ENCODE measurements at places on chromosomes 7 and 10. TPM values are rescaled to one million over a fixed set of nuclear protein-coding genes. Genes with fewer than 3 reads are reported as not detected.

DNA sequence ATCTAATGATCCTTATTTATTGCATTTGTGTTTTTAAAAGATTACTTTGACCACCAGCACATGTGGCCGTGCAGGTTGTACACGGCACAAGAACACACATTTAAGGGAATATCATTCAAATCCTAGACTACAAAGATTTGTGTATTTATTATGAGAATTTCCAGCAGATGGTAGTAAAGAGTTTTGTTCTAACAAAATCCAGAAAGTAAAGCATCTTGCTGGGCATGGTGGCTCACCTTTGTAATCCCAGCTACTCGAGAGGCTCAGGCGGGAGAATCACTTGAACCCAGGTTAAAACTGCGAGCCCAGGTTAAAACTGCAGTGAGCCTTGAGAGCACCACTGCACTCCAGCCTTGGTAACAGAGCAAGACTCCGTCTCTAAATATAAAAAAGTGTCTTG is 31.5 kb downstream of the MACROH2A2 start:
- H3K27me3 ChIP-seq: peaks cover 19% of the 10 kb centered on the region
- no peaks in the 10 kb centered on the region for H3K36me3 ChIP-seq
- H3K4me1 ChIP-seq: no peaks in the 10 kb centered on the region
- DNase-seq: no peak

DNA sequence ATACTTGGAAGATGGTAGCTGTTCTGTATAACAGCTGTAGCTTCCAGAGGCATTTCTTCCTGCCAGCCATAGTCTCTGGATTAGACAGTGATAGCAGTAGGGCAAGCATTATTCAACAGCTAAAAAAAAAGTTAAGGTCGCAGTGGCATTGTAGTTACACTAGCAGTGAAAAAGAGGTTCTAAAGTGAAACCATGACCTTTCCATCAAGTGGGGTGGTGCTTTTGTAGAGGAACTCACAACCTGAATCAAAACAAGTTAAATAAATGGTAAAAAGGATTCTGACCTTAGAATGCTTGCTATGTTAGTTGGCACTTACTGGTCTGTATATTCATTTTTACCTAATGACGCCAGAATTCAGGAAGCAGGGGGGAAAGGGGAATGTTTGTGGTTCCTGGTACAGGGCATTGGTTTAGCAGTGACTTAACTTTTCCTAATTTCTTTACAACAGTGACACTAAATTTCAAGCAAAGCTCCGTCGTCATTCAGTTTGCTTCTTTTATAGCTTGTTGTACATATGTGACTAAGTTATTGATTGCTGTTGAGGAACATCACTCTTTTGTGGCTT is 55.0 kb downstream of the GBF1 start:
- no peaks in the 10 kb centered on the region for H3K36me3 ChIP-seq
- H3K27ac ChIP-seq: peak overlapping the region; percentile 77
- no peaks in the 10 kb centered on the region for H3K27me3 ChIP-seq
- H3K4me1 ChIP-seq: peaks cover 25% of the 10 kb centered on the region
- no peak overlapping the region for H3K4me3 ChIP-seq
- DNase-seq: peak; percentile 87

Gene REEP3
- total RNA-seq: 56.6 TPM

Gene SUPV3L1
- total RNA-seq: 30.0 TPM

GRCh38 chr10:88136712-88137111 is 273.3 kb downstream of the PTEN start:
- H3K4me1 ChIP-seq: no peaks in the 10 kb centered on the region
- no peaks in the 10 kb centered on the region for H3K27me3 ChIP-seq
- H3K36me3 ChIP-seq: no peaks in the 10 kb centered on the region
- no peak overlapping the region for H3K27ac ChIP-seq
- DNase-seq: no peak

- peaks cover 9% of the 10 kb centered on the region for H3K4me1 ChIP-seq
- no peak overlapping the region for H3K27ac ChIP-seq
- DNase-seq: no peak
- H3K27me3 ChIP-seq: no peaks in the 10 kb centered on the region
- H3K4me3 ChIP-seq: no peak overlapping the region
These were observed 202.1 kb downstream of the PTEN start for GRCh38 chr10:88065383-88066049.

Gene NOS3
- total RNA-seq: 82.8 TPM

Gene PCDH15
- total RNA-seq: not detected

Gene MMP21
- total RNA-seq: not detected

DNA sequence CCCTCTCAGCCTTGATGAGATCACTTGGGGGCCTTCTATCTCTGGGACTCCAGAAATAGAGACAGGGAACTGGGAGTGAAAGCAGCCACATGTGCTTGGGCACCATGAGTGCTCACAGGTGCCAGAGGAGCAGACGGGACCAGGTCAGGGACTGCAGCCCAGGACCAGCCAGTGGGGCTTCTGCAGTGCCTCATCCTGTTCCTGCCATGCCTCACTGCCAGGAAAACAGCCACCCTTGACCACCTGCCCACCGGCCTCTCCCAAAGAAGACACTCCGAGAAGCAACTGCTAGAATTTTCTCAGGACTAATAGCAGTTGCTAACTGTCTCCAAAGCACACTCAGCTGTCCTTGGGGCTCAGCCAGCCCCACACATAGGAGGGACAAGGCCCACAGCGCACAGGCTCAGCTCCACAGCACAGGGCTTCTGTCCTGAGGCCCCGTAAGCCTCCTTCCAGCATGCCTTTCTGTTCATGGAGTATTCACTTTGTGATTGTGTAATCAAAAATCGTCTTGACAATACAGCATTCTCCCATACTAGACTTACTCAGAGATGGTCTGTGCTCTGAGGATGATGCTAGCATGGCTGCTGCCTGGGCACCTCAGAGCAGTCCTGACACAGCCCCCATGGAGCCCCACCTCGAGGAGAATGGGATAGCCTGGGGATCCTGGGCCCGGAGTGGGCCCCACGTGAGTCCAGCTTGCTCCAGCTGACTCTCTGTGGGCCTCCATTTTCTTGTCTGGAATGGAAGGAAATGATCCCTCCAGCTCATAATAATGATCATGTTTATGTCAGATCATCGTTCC is 115.7 kb upstream of the RET start:
- no peaks in the 10 kb centered on the region for H3K36me3 ChIP-seq
- no peaks in the 10 kb centered on the region for H3K4me1 ChIP-seq
- no peak for DNase-seq

DNA sequence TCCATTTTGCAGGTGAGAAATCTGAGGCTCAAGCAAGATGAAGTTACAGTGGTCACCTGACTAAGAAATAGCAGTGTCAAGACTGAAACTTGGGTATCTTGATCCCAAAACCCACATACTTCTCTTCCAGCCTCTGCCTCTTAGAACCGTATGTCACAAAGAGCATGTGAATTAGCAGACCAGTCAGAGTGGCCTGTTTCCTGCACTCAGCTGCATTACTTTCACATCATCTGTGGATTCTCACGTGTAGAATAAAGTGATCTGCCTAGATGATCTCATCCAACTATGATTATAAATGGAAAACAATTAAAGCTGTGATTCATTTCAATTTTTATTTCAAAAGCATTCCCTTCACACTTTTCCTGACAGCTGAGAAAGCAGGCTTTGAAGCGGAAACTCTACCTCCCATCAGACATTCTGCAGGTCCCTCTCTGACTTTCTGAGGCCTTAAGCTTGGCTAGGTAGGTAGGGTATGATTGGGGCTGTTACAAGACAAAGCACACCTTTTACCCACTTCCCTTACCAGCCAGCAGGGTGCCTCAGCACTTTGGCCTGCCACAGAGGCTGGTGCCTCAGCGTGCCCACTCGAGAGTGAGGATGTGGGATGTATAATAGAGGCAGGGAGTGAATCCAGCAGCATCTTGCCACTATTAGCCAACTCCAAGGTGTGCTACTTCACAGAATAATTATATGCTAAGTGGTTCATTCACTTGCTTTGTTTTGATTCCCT is 70.2 kb upstream of the PDE1C start:
- no peak overlapping the region for H3K4me3 ChIP-seq
- no peak for DNase-seq
- H3K4me1 ChIP-seq: no peaks in the 10 kb centered on the region

Gene PTER
- total RNA-seq: 3.6 TPM

DNA sequence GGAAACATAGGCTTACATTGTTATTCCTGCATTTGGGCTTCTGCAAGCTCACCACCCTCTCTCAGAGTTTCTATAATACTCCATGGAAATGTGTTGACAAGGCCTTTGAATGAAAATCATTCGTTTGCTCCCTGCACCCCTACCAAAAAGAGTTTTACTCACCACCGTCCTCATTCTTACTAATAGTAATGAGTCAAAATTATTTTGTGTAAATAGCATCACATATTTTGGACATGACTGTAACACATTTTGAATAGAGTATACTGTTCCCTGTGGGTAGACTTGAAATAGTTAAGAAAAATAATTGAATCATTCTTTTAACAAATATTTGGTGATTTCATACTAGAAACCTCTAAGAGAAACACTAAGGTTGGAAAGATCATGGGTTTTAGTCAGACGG is 84.6 kb downstream of the AKAP9 start:
- H3K4me1 ChIP-seq: peaks cover 7% of the 10 kb centered on the region
- no peaks in the 10 kb centered on the region for H3K27me3 ChIP-seq
- H3K27ac ChIP-seq: no peak overlapping the region
- no peaks in the 10 kb centered on the region for H3K36me3 ChIP-seq
- DNase-seq: peak; percentile 8
- no peak overlapping the region for H3K4me3 ChIP-seq

Gene FZD8
- total RNA-seq: 9.1 TPM

Gene YWHAG
- 205 TPM for total RNA-seq

Gene ADAP1
- 0.46 TPM for total RNA-seq

Gene HOXA5
- 21.4 TPM for total RNA-seq

- H3K4me3 ChIP-seq: no peak overlapping the region
- H3K4me1 ChIP-seq: peaks cover 20% of the 10 kb centered on the region
- DNase-seq: no peak
- H3K27ac ChIP-seq: peak overlapping the region; percentile 61
These were observed 159.8 kb downstream of the SH3PXD2A start for GRCh38 chr10:103695584-103696005.
